Bone marrow (tissue), 2 donors: ENCODE measurements at places on chromosomes 5 and 9.

GRCh38 chr5:89260254-89260653 lies 377.3 kb upstream of the MEF2C start:
- DNase-seq: no peak

GRCh38 chr5:40308867-40309266 lies 370.8 kb upstream of the PTGER4 start:
- DNase-seq: no peak

DNA sequence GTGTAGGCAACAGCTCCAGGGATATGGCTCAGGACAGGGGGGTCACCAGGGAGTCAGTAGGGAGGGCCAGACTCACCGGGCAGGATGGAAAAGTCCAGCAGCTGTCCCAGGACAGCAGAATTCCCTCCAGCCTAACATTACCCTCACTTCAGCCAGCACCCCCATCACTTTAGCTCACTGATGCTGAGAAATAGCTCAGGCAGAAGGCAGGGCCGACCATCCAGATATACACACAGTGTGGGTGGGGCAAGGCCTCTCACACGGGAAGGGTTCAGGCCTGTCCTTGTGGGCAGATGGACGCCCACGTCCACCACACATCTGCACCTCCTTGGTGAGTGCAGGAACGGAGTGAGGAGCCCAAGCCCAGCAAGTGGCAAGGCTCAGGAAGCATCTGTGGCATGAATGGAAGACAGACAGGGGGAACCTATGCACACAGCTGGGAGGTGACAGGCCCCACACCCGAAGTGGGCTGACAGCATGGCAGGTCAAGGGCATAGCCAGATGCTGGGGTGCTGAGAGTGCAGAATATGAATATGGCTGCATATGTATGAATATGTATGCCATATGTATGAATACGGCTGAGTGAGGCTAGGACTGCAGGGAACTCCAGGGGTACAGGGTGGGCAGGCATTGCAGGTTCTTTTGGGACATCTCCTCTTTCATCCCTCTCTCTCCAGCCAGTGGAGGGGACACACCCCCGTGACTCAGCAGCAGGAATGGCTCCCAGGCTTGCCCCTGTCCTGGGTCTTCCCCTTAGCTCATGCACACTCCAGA lies 17.0 kb downstream of the BICD2 start:
- no peak for DNase-seq

DNA sequence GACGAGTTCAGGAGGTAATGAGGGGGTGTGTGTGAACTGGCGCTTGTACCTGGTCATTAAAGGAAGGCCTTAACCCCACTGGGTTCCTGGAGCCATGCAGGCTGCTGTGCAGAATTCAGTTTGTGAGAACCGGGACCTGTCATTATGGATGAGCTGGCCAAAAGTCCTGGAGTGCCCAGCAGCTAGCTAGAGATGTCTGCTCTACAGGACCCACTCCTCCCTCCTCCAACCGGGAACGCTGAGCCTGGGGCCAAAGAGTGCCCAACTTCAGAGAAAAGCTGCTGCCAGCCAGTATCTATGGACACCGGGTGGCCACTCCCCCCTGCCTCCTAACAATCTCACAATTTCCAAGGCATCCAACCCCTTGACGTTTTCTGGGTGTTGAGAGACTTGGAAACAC lies 1.2 kb downstream of the ENTREP1 start:
- no peak for DNase-seq

- no peak for DNase-seq
Measured at GRCh38 chr5:28576022-28576421, 1537.6 kb upstream of the CDH9 start.

GRCh38 chr5:389891-390622 lies 52.9 kb upstream of the EXOC3 start:
- no peak for DNase-seq

GRCh38 chr5:15610216-15610615 lies 110.2 kb downstream of the FBXL7 start:
- no peak for DNase-seq

GRCh38 chr9:130227833-130228232 lies 37.7 kb upstream of the HMCN2 start:
- no peak for DNase-seq

DNA sequence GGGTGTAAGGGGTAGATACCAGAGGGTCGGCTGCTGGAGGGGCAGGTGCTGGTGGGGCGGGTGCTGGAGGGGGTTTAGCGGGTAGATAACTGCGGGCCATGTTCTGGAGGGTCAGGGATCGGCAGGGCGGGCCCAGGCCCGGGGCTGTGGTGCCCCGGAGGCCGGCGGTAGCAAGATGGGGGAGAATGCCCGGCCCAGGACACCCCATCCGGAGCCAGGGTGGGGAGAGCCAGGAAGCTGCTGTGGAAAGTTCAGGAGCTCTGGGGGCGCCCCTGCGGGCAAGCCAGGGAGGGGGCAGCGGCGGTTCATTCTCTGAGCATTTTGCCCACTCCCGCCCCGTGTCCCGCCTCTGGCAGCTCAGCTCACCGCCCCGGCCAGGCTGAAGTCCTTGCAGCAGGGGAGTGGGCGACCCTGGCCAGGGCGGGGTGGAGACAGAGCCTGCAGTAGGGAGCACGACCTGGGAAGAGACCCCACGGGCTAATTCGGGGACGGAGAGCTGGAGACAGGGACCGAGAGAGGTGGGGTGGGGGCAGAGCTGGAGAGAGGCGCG lies 538 bp downstream of the PRRT1B start:
- no peak for DNase-seq

- no peak for DNase-seq
Measured at GRCh38 chr5:178240341-178240741, 7.7 kb upstream of the PHYKPL start.

DNA sequence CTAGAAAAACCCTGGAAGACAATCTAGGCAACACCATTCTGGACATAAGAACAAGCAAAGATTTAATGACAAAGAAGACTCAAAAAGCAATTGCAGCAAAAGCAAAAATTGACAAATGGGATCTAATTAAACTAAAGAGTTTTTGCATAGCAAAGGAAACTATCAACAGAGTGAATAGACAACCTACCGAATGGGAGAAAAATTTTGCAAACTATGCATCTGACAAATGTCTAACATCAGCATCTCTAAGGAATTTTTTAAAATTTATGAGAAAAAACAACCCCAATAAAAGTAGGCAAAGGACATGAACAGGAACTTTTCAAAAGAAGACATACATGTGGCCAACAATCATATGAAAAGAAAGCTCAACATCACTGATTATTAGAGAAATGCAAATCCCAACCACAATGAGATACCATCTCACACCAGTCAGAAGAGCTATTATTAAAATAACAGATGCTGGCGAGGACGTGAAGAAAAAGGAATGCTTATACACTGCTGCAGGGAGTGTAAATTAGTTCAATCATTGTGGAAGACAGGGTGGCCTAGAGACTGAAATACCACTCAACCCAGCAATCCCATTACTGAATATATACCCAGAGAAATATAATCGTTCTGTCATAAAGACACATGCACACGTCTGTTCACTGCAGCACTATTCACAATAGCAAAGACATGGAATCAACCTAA lies 3.8 kb downstream of the MOCS2 start:
- DNase-seq: no peak

GRCh38 chr9:37266630-37267029 lies 146.3 kb downstream of the ZCCHC7 start:
- no peak for DNase-seq

DNA sequence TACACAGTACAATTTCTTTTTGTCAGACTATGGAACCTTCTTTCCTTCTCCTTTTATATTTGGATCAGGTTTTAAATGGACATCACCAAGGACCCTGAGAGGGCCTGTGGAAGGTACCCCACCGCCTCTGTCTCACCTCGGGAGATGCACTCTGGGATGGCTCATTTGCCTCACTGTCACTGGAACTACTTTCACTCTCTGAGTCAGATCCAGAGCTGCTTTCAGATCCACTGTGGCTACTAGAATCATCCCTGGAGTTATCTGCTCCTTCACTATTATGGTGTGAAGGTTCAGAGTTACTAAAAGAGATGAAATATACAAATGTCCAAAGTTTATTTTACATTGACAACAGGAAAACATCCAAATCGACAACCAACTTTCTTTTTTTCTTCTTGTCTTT lies 24.6 kb downstream of the LEAP2 start:
- DNase-seq: no peak

DNA sequence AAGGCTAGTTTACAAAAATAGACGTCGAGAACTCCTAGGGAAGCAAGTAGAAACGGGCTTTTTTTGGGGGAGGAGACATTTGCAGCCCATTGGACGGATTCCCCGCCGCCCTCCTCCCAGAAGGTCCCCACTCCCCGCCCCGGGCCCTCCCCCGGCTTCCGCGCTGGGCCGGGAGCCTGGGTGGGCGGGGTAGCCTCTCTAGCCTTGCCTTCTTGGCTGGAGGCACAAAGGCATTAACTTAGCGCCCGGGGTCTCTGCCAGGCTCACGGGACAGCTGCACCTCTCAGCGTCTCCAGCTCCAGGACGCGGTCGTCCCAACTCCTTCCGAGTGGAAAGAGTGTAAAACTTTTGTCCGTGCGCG lies at the start of gene DMRTA1:
Gene DMRTA1 (plus strand): TSS at position 236 of the 361 bp plus-strand sequence. CDS start 242 bp downstream, outside the sequence.
- no peak for DNase-seq

DNA sequence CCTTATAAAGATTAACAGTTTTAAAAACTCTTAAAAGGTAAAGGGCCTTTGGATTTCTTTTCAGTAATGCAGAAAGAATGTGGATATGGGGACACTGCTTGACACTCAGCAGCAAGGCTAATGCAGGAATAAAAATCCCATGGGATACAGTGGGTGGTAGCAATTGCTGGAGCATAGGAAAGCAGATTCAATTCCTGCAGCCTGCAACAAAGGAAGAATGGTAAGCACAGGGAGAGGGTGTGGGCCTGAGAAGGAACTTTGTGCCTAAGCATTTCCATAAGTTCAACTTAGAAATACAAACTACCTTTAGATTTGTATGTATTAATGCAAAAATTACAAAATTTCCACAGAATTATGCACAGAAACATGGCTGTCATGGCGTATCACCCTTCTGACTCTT lies 65.8 kb upstream of the CDK5RAP2 start:
- DNase-seq: no peak

GRCh38 chr5:77924081-77924480 lies 147.9 kb upstream of the TBCA start:
- no peak for DNase-seq

- DNase-seq: no peak
Measured at GRCh38 chr5:19241690-19242089, 746.3 kb downstream of the CDH18 start.

DNA sequence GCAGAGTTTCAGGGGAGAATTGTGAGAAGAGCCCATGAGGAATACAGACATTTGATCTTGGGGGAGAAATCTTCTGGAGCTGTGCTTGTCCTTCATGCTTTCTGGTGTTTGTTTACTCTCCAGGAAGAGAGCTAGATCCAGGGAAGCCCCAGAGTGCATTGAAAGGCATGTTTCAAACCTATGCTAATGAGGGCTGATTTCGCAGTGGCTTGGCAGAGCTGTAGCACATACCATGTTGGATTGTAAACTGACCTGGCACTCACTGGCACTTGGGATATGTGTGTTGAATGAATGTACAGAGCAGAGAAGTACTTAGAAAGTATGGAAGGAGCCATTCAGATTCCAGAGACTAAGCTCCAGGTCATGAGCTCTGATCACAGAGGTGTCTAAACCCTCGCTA lies 30.9 kb downstream of the TNFSF8 start:
- no peak for DNase-seq

DNA sequence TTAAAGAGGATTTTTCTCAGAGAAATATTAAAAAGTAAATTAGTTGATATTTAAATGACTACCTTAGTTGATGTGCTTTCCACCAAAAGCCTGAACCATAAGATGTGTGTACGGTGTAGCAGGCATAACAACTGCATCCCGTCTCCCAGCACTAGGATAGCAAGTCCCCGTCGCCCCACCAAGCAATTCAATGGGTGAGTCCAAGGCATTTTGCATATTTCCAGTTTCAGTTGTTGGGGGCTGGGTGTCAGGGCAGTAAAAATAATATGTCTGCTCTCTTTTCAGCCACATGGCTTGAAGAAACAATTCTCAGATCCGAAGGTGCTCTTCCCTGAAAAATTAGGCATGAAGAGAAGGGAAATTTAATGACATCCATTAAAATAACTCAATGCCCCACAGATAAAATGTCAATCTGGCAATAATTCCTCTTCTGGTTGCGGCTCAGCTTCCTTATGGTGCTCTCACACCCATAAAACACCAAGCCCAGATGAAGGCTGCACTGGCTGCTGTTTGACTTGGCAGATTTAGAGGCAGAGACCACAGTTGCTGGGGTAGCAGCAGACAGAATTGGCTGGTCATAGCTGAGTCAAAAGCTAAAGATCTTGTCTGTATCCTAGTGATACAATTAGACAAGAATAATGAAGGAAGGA lies 124.4 kb upstream of the ADCY2 start:
- no peak for DNase-seq

GRCh38 chr5:56409331-56410190 lies 176.4 kb upstream of the ANKRD55 start:
- no peak for DNase-seq

- DNase-seq: no peak
Measured at GRCh38 chr5:24823625-24824024, 178.8 kb upstream of the CDH10 start.

- DNase-seq: no peak
Measured at GRCh38 chr9:110847671-110848070, 179.1 kb downstream of the MUSK start.

GRCh38 chr9:80359941-80360881 lies 788.4 kb downstream of the TLE4 start:
- no peak for DNase-seq

DNA sequence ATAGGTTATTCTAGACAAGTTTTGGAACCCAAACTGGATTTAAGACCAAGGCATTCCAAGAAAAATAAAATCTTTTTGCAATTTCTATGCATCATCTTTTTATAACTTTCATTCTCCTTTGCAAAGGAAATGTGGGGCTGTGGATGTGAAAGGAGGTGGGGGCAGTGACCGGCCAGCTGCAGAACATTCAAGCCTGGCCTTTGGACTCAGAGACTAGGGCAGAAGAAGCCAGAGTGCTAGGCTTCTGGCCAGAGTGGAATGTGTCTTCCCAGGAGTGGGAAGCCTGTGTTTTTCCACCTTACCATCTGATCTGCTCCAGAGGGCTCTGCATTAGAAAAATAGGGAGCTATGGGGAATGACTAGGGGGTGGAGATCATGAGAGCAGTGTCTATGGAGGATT lies 148.5 kb downstream of the C9orf152 start:
- DNase-seq: no peak

GRCh38 chr5:154165886-154166285 lies 24.6 kb upstream of the GALNT10 start:
- no peak for DNase-seq

GRCh38 chr5:141260458-141261237 lies 15.5 kb downstream of the PCDHB15 start:
- no peak for DNase-seq

DNA sequence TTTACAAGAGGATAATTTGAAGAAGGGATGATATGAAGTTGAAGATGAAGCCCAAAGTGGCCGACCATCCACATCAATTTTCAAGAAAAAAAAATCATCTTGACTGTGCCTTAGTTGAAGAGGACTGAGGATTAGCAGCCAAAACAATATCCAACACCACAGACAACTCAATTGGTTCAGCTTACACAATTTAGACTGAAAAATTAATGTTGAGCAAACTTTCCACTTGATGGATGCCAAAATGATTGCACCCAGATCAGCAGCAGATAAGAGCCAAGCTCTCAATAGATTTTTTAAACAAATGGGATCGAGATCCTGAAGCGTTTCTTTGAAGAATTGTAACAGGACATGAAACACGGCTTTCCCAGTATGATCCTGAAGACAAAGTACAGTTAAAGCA lies 163.2 kb downstream of the GADD45G start:
- DNase-seq: no peak

- no peak for DNase-seq
Measured at GRCh38 chr9:124574534-124575375, 67.6 kb upstream of the NR5A1 start.

GRCh38 chr9:19924080-19924479 lies 135.2 kb upstream of the SLC24A2 start:
- DNase-seq: no peak
